ENCODE measurements at places on chromosomes 7 and 10.
A peak's percentile ranks its signal among the peaks of the same experiment; 100 is the strongest.

DNA sequence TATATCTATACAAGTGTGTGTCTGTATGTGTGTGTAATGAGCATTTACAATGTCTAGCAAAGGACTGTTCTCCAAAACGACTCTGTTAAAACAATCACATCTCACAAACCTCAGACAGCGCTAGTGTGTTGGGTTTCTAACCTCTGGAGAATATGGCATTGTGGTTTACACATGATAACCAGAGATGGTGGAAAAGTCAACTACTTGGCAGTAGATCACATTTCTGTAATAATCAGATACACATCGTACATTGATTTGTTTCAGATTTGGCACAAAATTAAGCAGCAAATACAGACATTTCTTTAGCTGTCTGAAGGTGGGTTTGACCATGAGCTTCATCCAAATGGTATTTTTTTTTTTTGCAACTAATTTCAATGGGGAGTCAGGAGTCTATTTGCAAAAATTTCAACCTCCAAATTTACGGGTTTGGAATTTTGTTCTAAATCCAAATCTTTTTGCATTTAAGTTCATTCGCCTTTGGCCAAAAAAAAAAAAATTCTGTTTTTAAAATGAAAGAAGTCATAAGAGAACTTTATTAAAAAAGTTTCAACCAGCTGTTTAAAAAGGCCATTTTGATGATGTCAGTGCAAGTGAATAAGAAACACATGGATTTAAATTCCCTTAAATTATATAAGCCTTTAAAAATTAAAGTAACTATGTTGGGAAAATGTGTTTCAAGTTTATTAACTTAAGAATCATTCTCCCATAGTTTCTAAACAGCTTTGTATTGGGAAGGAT, 127.8 kb downstream of the TMEM26 start:
- DNase-seq = no peak

DNA sequence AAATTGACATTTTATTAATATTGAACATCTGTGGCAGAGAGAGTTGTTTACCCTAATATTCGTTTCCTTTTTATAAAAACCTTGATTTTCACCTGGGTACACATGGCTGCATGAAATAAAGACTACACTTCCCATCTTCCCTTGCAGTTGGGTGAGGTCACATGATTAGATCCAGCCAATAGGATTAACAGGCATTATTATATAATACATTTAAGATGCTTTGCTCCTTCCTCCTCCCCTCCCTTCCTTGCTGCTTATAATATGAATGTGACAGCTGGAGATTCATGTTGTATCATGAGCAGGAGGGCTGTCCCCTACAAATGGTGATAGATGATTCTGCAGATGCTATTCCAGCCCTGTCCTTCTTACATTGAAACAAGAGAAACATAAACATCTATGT, 146.6 kb downstream of the SH2D4B start:
- no peak for DNase-seq

GRCh38 chr7:34322841-34323240, 335.2 kb upstream of the NPSR1 start:
- DNase-seq = no peak

DNA sequence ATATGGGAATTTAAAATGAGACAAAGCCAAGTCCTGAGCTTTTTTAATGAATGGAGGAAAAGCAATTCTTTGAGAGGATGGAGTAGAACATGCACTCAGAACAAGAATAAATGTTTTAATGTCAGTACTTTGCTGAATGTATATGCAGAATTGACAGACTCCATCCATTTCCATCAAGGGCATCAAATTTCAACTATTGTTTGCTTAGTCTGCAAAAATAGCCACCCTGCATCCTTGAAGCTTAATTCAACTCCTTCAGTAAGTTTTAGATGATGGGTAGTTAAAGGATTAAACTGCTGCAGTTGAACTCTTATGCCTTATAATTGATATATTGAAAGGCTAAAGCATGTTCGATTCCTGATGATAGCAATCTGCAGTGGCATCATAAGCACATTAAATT, 99.7 kb upstream of the IFRD1 start:
- DNase-seq = no peak

DNA sequence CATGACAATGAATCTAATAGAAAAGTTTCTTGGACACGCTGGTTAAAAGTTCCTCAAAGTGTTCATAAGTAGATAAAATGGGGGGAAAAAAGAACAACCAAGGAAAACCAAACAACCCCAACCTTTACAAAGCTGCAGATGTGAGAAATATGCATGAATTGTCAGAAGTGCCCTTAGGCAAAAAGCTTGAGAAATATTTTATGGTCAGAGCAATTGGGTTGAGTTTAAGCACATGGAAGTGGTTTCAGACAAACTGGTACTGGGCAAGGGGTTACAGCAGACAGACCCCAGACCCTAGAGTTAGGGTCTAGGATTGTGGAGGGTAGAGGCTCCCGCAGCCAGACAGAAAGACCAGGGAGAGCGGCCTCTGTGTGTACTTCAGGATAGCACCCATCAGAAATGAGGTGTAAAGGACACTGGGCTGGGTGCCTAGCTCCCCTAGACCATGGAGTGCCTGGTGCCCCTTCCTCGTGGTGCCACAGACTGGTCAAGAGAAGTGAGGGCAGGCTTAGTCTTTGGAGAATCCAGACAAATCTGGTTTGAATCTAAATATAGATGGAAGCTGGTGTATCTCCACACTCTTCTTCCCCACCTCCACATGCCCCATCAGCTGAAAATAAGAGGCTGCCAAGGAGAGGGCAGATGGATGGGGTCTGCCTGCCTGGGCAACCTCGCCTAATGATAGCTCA, 37.3 kb downstream of the PNLIPRP2 start:
- no peak for DNase-seq

DNA sequence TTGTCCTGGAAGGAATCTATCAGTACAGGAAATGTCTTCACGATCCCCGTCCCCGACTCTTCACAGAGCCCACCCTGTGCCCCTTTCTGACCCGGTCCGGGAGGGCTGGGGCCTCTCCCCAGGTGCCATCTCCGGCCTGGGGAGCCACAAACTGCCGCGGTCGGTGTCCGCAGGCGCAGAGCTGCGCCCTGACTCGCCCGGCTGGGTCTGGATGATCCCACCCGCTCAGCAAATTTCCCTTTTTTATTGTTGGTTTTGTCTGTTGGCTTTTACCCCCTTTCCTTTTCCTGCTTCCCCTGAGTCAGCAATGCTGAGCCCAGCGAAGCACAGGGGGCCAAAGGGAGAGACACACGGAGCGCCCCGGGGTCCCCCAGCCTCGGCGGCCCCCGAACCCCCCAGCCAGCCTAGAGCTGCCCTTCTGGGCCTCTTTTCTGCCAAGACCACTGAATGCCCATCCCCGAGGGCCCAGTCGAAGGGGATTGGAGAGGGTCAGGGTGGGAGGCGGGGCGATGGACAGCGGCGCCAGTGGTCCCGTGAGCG, 30.9 kb downstream of the LEP start:
- no peak for DNase-seq

- no peak for DNase-seq
Measured at GRCh38 chr10:77188521-77188920, 449.1 kb downstream of the KCNMA1 start.

DNA sequence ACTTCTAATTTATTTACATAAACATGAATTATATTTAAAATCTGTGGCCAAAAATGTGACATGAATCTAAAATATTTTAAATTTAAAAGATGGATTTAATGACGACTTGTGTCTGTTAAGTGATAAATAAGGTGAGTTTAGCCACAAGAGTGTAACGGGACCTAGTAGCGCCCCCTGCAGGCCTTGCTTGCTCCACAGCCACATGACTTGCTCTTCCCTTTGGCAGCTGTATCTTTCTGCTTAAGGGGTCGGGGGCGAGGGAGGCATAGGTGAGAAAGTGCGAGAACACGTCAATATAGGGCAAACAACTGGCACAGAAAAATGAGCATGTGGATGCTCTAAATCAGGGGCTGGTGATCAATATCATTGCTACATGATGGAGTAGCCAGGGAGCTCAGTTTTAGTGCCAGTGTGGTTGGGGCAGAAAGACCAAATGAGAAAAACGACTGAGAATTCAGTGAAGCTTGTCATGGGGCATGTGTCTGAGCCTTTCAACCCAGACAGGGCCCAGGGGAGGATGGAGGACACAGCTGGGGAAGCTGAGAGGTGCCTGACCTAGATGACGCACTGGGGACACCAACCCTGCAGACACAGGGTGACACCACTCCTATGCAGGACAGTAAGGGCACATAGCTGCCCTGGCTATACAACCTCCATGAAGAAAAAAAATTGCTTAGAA, 49.8 kb downstream of the PAXIP1 start:
- peak; percentile 24 for DNase-seq

- DNase-seq = no peak
Measured at GRCh38 chr10:113122947-113123346, 172.9 kb downstream of the TCF7L2 start.
